ENCODE measurements at places on chromosomes 5 and 9.

DNA sequence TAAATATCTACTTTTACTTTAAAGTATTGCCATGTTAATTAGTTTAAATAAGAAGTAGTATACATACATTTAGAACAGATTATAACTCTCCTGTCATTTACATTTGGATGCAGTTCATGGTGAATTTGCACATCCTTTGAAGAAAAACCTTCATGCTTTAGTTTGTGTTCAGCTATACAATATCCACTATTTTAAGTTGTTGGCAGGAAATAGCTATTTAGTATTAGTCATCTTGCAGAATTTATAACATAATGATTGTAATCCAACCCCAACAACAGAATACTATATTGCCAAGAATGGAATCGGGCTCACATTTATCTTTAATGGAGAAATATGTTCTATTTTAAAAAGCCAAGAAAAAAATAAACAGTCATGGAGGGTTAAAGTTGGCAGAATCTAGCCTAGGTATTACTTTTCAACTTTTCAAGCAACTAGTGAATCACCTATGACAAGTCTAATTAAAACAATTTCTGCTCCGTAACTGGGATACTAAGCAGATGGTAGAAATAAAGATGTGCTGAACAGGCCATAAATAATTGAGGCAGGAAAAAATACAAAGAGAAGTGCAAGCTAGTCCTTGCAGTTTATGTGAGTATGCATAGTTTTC, 1170.6 kb upstream of the NUDT12 start:
- no peak for DNase-seq

DNA sequence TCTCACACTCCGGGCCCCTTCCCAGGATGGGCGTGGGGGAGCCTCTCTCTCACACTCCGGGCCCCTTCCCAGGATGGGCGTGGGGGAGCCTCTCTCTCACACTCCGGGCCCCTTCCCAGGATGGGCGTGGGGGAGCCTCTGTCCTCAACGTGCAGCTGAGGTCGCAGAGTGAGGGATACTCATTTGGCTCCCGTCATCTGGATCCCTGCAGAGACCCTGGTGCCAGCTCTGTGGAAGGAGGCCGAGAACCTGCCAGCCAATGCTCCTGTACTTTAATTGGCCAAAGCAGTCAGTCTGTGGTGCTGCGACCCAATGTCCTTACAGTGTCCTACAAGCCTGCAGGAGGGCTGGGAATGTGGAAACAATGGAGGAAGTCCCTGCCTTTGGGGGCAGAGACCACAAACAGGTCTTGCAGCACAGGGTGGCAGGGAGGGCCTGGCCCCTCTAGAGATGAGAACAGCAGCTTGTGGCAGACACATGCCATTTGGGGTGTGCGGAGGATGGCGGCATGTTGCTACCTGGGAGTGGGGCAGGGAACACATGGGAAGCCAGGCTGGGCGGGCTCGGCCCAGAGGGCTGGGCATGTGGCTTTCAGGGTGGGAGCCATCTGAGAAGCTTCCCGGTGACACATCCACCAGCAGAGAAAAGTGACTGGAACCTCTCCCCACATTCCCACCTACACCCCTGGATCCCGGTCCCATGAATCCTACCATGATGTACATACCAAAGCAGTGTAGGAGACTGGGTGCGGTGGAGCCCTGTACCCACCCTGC, 13.6 kb upstream of the MRNIP start:
- no peak for DNase-seq

DNA sequence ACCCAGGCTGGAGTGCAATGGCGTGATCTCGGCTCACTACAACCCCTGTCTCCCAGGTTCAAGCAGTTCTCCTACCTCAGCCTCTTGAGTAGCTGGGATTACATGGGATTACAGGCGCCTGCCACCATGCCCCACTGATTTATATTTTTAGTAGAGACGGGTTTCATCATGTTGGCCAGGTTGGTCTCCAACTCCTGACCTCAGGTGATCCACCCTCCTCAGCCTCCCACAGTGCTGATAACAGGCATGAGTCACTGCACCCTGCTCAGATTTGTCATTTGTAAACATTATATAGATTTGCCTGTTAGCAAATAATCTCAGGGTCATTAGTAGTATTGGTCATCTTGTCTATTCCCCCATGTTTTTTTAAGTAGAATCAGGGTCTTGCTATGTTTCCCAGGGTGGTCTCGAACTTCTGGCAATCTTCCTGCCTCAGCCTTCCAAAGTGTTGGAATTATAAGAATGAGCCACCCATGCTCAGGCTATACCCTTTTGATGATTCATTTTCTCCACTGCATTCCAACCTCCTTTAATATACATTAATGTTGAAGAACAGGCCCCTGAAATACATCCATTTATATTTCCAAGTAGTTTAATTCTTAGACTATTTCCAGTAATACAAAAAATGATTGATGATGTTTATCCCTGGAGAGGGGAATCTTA, 17.3 kb downstream of the CENPH start:
- DNase-seq = no peak

DNA sequence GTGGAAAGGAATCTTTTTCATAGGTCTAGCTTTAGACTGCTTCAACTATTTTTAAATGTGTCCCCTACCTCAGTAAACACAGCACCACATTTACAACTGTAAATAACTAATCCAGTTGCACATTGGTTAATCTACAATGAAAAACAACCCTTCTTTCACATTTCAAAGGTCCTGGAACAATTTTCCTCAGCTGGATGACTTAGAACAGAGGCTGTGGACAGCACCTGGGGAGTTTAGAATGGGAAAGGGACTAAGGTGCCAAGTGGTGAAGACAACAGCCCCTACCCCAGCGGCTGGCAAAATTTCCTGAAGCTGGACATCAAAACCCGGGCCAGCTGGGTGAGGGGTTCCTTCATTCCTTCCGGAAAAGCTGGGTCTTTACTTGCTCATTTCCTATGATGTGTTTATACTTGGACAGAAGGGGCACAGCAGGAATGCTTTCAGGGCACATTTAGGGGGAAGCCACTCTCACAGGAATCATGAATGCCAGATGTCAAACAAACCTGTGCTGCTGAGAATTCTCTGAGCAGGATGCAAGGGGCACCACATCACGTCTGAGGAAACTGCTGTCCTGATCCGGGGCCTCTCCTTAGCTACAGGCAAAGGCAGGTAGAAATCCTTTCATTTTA, 158.3 kb downstream of the NR2F1-AS1 start:
- DNase-seq = no peak

- no peak for DNase-seq
Observed at GRCh38 chr5:141881886-141882285, 3.7 kb upstream of the PCDH1 start.

- DNase-seq = no peak
Observed at GRCh38 chr5:97095318-97095732, 47.1 kb downstream of the LIX1 start.
